Neural progenitor cell (in vitro differentiated cells): ENCODE measurements at places on chromosomes 4 and X.

DNA sequence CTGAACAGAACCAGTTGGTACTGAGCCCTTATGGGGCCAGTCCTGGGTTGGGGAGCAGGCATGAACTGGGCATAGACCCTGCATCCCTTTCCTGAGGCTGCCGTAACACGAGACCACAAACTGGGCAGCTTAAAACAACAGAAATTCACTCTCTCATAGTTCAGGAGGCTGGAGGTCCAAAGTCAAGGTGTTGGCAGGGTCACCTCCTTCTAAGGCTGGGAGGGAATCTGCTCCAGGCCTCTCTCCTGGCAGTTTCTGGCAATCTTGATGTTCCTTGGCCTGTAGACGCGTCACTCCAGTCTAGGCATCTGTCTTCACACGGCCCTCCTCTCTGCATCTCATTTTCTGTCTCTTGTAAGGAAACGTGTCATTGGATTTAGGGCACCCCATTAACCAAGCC lies 19.8 kb upstream of the SORCS2 start:
- DNase-seq = no peak

DNA sequence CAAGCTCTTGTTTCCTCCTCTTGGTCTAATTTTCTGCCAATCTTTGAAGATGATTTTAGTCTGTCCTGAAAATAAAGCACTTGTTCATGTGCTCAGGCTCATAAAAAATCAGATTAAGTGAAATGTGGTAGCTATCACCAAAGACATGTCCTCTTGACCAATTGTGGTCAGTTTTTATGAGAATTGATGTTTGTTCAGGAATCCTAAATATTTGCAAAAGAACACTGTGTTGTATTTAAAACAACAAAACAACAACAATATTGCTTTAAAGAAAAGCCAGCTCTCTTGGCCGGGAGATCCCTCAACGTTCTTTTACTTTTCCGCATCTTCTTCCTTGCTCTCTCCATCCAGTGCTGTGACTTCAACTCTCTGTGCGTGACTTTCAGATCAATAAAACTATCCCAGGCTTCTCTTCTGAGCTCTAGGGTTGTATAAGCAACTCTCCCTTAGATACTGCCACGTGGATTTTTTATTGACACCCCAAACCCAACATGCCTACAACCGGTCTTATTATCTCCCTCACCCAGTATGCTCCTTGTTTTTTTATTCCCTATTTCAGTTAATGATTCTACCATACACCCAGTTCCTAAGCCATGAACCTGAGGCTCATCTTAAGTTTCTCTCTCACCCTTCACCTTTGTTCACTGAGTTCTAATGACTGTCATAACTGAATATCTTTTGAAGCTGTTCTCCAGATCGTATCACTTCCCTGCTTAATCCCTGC lies 309.9 kb downstream of the ARHGAP10 start:
- DNase-seq = no peak

DNA sequence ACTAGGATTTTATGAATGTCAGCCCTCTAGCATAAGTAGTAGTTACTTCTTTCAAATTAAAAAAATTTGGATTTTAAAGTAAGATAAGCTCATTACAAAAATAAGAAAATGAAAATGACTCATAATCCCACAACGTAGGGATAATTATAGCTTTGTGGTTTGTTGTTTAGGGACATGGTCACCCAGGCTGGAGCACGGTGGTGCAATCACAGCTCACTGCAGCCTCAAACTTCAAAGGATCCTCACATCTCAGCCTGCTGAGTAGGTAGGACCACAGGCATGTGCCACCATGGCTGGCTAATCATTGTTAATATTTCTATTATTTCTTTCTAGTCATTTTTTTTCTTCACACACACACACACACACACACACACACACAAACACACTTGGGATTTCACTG lies 57.6 kb downstream of the PLAC1 start:
- no peak for DNase-seq

- DNase-seq = no peak
Observed at GRCh38 chrX:124548571-124548970, 202.2 kb downstream of the SH2D1A start.

GRCh38 chrX:87571964-87572363 lies 54.4 kb downstream of the KLHL4 start:
- no peak for DNase-seq

- no peak for DNase-seq
Observed at GRCh38 chr4:136909626-136910025, 622.7 kb downstream of the PCDH18 start.

DNA sequence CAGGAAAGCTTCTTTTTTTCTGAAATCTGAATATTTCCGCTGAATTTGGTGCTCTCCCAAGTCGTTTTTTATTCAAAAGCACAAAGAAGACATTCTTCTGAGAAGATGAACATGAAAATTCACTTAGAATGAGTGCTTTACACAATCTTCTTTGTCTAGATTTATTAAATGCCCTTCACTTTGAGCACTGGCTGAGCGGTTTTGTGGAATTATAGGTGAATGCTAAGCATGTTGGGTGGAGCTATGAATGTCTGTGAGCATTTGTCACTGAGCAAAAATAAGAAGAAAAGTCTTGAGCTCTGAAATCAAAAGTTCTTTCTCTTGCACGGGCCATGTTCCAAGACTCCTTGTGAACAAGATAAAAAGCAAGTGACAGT lies 13.1 kb downstream of the GASK1B start:
- DNase-seq = no peak

GRCh38 chrX:38717871-38718270 lies 83.4 kb upstream of the MID1IP1 start:
- peak; percentile 43 for DNase-seq

DNA sequence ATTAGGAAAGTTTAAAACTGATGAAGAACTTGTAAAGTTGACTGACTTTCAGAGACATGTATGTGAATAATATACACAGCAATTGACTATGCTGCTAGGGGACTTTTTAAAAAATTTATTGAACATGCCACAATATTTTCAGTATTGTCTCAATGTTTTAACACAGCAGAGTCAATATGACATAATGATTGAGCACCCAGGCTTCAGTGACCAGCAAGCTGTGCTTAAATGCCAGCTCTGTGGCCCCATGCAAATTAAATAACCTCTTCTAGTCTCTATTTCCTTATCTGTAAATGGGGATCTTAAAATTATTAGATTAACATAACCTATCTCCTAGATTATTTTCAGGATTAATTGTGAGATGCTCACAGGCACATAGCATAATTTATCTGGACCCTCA lies 56.8 kb upstream of the TXK start:
- DNase-seq = no peak

DNA sequence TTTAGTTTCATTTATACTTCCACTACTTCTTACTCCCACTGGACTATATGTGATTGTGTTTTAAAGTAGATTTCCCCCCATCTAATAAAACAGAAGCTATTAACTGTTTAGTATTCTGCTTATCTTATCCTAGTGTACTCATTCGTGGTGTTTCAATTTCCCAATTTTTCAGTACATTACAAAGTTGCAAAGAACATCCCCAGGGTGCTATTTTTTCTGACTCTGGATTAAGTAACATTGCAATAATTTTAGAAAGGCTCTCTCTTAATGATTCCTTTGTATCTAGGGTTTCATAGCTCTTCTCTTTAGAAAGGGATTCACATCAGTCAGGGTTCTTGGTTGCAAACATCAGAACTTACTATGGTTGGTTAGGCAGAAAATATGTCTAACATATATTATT lies 317.9 kb upstream of the DIPK2B start:
- no peak for DNase-seq

DNA sequence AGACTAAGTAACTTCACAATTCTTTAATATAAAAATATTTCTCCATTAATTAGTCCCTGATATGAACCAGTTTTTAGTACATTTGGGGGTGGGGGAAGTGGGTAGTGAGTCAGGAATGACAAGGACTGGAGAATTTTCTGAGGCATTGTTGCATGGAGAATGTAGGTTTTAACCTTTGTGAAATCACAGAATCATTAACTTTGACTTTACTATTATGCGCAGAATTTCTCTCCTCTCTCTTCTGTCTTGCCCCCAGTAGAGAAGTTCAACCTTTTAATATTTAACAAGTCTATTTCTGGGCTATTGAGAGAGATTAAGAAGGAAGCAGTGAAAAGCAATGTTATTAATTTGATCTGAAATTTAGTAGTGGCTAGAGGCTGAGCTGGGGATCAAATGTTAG lies 597.0 kb downstream of the PCDH18 start:
- DNase-seq = no peak

DNA sequence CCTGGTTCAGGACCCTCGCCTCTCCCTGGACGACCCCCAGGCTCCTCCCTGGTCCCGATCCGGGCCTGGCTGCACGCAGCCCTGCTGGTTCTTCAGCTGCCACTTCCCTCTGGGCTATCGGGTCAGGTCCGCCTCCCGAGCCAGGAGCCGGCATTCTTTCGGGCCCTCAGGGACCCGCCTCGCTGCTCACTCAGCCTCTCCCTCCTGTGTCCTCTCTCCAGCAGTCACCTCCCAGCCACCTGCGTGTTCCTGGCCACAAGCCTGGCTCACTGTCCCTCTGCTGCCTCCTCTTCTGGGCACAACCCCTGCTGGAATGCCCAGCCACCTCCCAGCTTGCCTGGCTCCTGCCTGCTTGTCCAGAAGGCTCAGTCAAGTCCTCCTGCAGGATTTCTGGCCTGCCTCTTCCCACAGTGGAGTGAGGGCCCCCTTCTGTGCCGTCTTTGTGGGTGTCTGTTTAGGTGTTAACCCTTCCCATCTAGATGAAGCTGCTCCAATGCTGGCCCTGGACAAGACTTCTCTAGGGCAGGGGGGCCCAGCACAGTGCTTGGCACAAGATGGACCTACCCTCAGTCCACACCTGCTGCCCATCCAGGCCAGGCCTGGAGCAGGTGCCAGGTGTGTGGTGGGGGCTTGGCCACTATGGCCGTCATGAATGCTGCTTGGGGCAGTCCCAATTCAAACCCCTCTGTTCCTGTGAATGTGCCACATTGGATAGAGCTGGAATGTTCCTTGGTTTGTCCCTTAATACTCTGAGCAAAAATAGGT lies 2.2 kb downstream of the WFS1 start:
- DNase-seq = no peak

GRCh38 chr4:184548316-184548647 lies 73.9 kb upstream of the IRF2 start:
- no peak for DNase-seq

GRCh38 chrX:151228935-151229334 lies 52.6 kb downstream of the GPR50 start:
- no peak for DNase-seq

DNA sequence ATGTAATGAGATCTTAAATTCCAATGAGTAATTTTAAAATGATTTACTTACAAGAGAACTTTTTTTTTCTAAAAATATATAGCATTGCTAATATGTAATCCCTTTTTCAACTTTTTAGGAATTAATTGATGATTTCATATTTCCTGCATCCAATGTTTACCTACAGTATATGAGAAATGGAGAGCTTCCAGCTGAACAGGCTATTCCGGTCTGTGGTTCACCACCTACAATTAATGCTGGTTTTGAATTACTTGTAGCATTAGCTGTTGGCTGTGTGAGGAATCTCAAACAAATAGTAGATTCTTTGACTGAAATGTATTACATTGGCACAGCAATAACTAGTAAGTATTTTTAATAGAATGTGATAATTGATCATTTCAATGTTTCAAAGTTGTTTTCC lies 113.2 kb downstream of the USP9X start:
- DNase-seq = no peak

GRCh38 chr4:122746485-122746965 lies 14.0 kb downstream of the BBS12 start:
- DNase-seq = no peak

- peak; percentile 72 for DNase-seq
Observed at GRCh38 chrX:129115104-129115503, 408.2 kb downstream of the SMARCA1 start.

- DNase-seq = no peak
Observed at GRCh38 chrX:15874672-15875071, 20.1 kb upstream of the AP1S2 start.

DNA sequence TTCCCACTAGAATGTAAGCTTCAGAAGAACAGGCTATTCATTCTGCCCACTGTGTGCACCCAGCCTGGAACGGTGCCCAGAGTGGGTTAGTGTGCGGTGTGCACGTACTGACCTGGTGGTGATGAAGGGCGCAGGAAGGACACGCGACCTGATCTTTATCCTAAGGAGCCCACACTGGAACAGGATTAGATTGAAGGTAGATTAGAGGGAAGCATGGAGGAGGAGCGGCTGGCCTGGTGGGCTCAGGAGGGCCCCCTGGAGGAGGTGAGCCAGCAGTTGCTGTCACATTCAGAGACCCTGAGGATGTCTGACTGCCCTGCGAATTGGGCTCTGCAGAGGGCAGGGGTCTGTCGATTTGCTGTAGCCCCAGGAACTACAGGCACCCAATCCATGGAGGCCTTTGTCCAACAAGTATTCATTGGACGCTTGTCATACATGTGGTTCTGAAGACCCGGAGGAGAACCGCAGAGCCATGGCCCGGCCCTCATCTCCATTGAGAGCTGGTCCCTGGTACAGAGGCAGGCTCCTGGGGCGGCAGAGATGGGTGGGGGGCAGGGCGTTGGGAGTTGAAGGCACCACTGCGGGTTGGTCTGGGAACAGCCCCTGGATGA lies 73.2 kb downstream of the HTRA3 start:
- DNase-seq = peak; percentile 62

DNA sequence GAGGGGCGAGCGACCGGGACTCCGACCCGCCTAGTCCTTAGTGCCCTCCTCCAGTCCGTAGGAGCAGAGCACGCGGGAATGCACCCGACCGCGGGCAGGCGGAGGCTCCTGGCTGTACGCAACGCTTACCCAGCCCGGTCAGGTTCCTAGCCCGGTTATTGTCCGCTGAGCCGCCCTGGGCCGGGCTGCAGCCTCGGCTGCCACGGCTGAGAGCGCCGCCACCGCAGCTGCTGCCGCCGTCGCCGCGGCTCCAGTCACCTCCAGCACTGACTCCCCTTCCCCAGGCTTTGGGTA lies at the start of gene AMER1:
Gene AMER1, minus strand, starts transcription at position 268 of the 294 bp plus-strand sequence. CDS start 12,422 bp downstream, outside the sequence.
- no peak for DNase-seq

- DNase-seq = peak; percentile 56
Observed at GRCh38 chr4:14415146-14415545, 587.1 kb upstream of the CPEB2 start.

GRCh38 chr4:24677909-24678308 lies 93.6 kb upstream of the DHX15 start:
- no peak for DNase-seq

- DNase-seq = no peak
Observed at GRCh38 chrX:139828830-139829229, 104.0 kb downstream of the ATP11C start.

DNA sequence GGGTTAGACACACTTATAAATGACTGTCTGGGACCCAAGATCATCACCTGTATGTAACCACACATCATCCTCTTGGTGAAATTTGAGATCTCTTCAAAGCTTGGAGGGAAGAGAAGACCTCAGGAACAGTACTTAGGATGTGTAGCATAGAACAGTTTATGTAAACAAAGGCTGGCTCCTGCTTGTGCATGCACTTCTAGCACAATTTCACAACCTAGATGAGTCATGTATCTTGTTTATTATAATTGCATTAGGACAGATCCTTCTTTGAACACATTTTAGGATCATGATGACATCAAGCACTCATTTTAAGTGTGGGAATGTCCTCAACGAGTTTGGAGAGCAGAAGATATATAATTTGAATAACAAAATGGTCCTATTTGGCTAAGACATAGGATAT lies 26.3 kb upstream of the ZMAT1 start:
- no peak for DNase-seq

GRCh38 chr4:153217440-153217839 lies 13.2 kb downstream of the TRIM2 start:
- no peak for DNase-seq
